ENCODE measurements at places on chromosomes 3 and 15. TPM values are rescaled to one million over a fixed set of nuclear protein-coding genes. Genes with fewer than 3 reads are reported as not detected.

The GRK7 gene
- not detected for total RNA-seq

The PAQR5 gene
- 6.4 TPM for total RNA-seq

The ABHD17C gene
- 6.5 TPM for total RNA-seq

The P2RY1 gene
- 0.41 TPM for total RNA-seq

The SAXO2 gene
- 0.79 TPM for total RNA-seq

The ELP6 gene
- 29.5 TPM for total RNA-seq

The SUSD5 gene
- 1.4 TPM for total RNA-seq

The CP gene
- total RNA-seq: 0.07 TPM

The SLC12A1 gene
- not detected for total RNA-seq

The NPHP3 gene
- 16.8 TPM for total RNA-seq

The PLEKHO2 gene
- total RNA-seq: 11.0 TPM

The RBP2 gene
- total RNA-seq: not detected

The SAMMSON gene
- not detected for total RNA-seq

The PTH1R gene
- 2.1 TPM for total RNA-seq

The ITIH1 gene
- total RNA-seq: not detected

The RTP1 gene
- total RNA-seq: not detected

The GMNC gene
- total RNA-seq: 0.38 TPM

The SEMA7A gene
- 322 TPM for total RNA-seq

The CHRNA5 gene
- 4.7 TPM for total RNA-seq

The PYGO1 gene
- 6.8 TPM for total RNA-seq

The CHRFAM7A gene
- total RNA-seq: 8.5 TPM

The SLC9A9 gene
- total RNA-seq: 3.0 TPM

The CCDC66 gene
- 7.5 TPM for total RNA-seq

The PRSS50 gene
- total RNA-seq: 0.29 TPM
